Fibroblast of the aortic adventitia (primary cell): ENCODE measurements at places on chromosomes 13 and 19. TPM values are rescaled to one million over a fixed set of nuclear protein-coding genes. Genes with fewer than 3 reads are reported as not detected.

DNA sequence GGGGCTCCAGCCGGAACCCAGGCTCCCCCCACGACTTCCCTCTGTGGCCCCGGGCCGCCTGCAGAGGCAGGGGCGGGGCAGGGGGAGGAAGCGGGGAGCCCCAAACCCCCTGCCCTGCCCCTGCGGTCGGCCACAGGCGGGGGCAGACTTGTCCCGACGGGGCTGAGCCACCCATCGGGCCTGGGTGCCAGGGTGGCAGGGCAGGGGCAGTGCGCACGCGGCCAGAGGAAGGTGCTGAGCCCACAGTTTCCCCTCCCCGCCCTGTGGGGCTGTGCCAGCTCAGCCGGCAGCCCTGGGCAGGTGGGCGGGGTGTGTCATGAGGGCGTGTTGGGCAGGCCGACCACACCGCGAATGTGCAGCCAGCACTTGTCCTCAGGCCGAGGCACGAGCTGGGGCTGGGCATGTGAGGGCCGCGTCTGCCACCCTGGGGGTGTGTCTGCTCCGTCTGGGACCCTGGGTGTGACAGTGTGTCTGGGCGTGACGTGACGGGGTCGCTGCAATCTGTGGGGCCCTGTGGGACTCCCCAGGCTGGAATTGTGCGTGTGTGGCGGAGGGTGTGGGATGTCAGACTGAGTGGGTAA, 17.7 kb downstream of the CCDC97 start:
- DNase-seq = no peak

DNA sequence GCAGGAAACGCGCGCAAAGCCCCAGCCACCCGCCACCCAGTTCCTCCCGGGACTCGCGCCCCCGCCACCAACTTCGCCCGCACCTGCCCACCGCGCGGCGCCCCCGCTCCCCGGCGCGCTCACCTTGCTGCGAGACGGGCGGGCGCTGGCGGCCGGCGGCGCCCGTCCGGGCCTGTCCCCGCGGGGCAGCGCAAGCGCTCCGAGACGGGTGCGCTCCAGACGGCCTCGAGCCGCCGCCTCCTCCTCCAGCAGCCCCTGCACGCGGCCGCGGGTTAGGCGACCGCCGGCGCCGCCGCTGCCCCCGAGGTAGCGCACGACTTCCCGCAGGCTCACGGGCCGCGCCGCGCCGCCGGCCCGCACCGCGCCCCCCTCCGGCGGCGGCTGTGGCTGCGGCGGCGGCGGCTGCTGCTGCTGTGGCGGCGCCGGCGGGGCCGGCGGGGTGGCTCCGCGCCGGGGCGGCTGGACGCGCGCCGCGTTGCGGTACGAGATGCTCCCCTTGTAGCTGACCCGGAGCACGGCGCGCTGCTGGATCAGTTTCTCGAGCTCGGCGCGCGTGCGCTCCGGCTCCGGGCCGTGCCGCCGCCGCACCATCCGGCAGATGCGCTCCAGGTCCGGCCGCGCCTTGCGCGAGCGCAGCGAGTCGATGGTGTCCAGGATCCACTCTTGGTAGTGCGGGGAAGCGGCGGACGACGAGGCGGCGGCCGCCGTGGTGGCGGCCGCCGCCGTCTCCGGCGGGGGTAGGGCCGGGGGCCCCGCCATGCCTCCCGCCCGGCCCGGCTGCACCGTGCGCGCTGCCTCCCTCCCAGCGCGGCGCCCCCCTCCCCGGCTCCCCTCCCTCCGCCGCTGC, 666 bp downstream of the SAMD1 start:
- DNase-seq = peak; percentile 57

- no peak for DNase-seq
Observed at GRCh38 chr13:26213982-26214381, 8.1 kb downstream of the RNF6 start.

DNA sequence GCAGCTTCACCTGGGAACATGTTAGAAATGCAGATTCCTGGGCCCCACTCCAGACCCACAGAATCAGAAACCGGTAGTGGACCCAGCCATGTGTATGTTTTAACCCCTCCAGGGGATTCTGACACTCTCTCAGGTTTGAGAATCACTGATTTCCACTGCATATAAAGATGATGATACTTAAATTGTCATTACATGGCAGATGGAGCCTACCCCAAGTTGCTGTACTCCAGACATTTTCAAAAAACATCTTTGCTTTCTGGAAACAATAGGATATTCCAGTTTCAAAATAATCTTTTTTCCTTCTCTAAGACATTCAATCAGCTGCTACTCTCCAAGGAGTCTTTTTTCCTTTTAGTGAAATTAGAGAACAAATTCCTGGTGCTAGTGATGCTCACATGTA, 48.6 kb upstream of the RGCC start:
- no peak for DNase-seq

Gene TBXA2R
- 0.49 and 5.0 TPM in 2 replicates for total RNA-seq

DNA sequence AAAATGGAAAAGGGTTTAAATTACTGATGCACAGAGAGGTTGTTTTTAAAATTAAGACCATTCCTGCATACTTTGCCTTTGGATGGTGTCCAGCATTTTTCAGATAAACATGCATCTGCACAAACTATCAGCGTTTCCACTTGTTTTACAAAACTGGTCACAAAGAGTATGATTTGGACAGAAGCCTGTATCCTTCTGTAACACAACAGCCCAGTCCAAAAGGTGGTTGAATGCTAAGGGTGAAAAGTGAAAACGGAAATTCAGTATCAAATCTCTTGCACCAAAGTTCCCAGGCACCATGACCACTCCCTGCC, 21.7 kb upstream of the DOCK9 start:
- peak; percentile 66 for DNase-seq

GRCh38 chr13:65529541-65529940, 1700.6 kb downstream of the PCDH9 start:
- DNase-seq = no peak

DNA sequence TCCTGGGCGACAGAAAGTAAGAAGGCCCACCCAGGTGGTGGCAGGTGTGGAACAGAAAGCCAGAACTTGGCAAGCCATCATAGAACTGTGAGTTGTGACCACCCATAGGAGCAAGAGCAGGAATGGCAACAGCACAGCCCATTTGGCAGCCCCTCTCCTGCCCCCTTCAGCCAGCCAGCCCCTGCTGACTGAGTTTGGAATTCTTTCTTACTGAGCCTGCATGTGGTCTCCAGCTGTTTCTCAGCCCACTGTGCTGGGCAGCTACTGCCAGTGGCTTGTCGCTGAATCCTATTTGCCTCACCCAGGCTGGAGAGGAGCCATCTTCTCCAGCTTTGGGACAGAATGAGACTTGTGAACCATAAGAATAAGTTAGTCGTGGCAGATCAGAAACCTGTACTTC, 28.3 kb downstream of the CNMD start:
- no peak for DNase-seq

DNA sequence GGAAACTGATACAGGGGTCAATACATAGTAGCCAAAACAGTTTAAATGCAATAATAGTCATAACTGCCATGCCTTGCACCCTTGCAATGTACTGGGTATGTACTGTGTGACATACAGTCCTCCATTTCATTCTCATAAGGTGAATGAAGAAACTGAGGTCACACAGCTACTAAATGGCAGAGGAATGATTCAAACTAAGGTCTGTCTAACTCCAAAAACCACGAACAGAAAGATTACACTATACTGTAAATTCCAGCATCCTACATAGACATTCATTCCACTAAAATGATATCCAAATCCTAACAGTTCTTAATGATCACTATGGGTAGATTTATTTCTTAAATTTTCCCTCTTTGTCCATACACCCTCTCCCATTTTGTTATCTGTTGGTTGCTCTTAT, 238.1 kb upstream of the SERP2 start:
- DNase-seq = no peak

GRCh38 chr13:33217256-33217655, 68.3 kb downstream of the STARD13 start:
- no peak for DNase-seq

Gene RAB3A
- total RNA-seq = 2.8 TPM in 1 of 2 replicates, not detected in the other

GRCh38 chr13:51342706-51343105, 3.2 kb downstream of the SERPINE3 start:
- DNase-seq = peak; percentile 67

DNA sequence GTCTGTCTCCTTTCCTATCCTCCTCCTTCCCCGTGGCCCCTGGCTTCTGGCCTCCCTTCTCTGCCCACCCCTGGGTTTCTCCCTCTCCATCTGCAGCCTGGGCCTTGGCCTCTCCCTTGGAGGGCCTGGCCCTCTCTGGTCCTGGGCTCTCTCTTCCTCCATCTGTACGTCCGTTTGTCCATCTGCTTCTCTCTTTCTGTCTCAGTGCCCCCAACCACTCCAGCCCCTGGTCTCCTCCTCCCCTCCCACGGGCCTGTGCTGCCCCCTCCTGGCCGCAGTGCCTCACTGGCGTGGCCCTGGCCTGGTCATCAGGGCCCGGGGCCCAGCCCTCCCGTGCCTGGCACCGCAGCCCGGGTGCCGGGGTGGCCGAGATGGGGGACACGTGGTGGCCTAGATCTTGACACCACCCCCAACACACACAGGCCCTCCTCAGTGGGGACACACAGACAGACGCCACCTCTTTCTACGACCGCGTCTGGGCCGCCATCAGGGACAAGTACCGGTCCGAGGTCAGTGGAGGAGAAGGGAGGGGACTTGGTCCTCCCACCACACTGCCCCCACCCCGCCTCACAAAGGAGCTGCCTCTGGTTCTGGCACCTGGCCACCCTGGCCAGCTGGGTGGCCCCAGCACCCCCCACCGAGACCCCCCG, 11.3 kb downstream of the PRKCSH start:
- peak; percentile 17 for DNase-seq

Gene PLA2G4C
- total RNA-seq = 6.3 and 23.6 TPM in 2 replicates

Gene SLITRK1
- total RNA-seq = 0.90 TPM in 1 of 2 replicates, not detected in the other

GRCh38 chr19:16013851-16014840, 62.1 kb upstream of the TPM4 start:
- no peak for DNase-seq

Gene PAF1
- 36.1 and 45.4 TPM in 2 replicates for total RNA-seq

Gene ETHE1
- 11.3 and 78.2 TPM in 2 replicates for total RNA-seq

DNA sequence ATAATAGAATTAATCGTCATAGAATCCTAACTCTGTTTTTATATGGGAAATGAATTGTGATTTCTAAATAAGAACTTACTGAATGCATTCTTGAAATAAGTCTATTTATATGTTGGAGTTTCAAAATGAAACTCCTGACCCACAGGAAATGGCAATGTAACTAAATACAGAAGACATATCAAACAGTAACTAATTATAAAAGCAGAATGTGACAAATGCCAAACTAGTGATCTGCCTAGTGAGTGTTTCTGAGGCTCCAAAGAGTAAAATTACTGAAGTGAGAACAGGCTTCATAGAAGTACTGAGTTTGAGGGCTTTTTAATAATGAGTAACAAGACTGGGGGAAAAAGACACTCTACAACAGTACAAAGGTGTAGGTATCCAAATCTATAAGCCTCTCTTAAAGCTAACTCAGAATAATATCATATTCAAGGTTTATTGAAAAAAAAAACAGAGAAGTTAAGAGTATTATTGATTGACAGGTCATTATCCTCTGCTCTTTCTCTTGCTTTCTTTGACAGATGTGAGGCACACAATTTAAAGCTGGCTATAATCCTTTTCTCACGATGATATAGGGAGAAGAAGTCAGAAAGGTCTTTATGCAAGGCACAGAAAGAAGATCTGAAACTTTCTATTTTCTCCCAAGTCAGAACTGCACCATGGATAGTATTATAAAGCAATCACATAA, 17.4 kb upstream of the ATXN8OS start:
- DNase-seq = no peak

DNA sequence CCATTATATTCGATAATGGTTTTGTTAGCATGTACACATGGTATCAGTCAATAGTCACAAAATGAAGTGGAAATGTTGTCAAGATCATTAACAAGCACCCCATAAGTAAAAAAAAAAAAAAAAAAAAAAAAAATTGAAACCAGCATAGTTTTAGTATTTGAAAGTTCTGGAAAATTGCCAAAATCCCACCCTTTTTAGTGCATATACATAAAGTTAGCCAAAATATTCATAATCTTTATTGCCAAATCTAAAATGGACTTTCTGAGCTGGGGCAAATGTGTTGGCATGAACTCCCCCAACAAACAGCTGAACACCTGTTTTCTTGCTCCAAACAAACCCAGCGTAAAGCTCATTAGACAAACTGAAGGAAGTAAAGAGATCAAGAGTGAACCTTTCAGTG, 73.9 kb downstream of the MZT1 start:
- no peak for DNase-seq

Gene LRP3
- 15.0 and 33.2 TPM in 2 replicates for total RNA-seq

GRCh38 chr13:34129436-34129835, 311.5 kb downstream of the RFC3 start:
- no peak for DNase-seq

GRCh38 chr19:33399745-33400681, 26.5 kb downstream of the CEBPG start:
- DNase-seq = no peak

DNA sequence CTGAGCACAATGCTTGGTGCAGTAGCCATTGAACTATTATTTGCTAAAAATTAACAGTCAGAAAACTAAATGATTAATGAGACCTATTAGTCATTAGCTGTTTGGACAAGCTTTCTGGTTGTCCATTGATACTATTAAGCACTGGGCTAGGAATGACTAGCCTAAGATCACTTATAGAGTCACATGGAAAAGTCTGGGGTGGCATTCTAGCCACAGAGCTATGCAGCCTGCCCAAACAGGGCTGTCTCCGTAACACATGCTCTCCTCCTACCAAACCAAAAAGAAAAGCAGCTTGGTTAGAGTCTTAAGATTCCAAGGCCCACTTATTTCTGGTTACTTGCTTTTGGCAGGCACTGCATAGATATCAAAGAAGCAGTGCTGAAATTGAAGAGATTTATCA, 193.5 kb upstream of the NBEA start:
- no peak for DNase-seq

Gene LGALS14
- total RNA-seq = not detected in 2 replicates
